ENCODE measurements at places on chromosomes 12 and 14. TPM values are rescaled to one million over a fixed set of nuclear protein-coding genes. Genes with fewer than 3 reads are reported as not detected.
A peak's percentile ranks its signal among the peaks of the same experiment; 100 is the strongest.

The SMOC1 gene
- 89.3 TPM for total RNA-seq

The SSTR1 gene
- not detected for total RNA-seq

The MSI1 gene
- total RNA-seq = 40.2 TPM

- H3K4me3 ChIP-seq = no peak overlapping the region
- DNase-seq = no peak
- no peaks in the 10 kb centered on the region for H3K36me3 ChIP-seq
Measured at GRCh38 chr12:64667793-64668192, 57.5 kb downstream of the RASSF3 start.

DNA sequence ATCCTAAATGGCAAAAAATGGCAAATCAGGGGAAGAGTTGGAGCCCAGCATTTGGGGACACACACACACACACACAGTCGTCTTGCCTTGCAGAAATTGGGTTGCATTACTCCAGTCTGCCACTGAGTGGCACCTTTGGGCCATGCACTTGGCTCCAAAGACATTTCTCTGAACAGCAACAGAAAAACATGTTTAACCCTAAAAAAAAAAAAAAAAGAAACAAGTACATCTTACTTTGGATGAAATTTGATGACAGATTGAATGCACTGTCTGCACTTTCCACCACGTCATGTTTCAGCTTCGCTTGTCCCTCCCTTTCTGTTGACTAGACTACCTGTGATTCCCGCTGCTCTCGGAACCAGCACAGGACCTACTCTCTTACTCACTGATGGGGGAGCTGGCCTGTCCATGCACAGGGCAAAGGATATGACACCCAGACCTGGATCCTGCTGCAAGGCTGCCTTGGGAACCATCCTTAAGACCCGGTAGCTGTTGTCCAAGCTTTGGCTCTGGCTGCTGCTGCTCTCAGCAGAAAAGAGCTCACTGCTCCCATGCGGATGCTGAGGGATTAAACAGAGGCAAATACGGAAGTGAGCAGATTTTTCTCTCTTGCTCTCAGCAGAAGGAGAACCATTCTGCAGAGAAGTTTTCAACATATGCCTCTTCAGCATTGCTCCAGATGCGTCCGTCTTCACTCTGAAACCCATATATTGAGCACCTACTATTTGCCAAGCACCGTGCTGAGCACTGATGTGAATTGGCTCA is 376.8 kb downstream of the DPF3 start:
- peak; percentile 78 for DNase-seq
- no peaks in the 10 kb centered on the region for H3K4me1 ChIP-seq
- H3K36me3 ChIP-seq = no peaks in the 10 kb centered on the region
- no peak overlapping the region for H3K4me3 ChIP-seq

- H3K36me3 ChIP-seq = no peaks in the 10 kb centered on the region
- H3K27ac ChIP-seq = no peak within 1 kb of the TSS
- no peaks in the 10 kb centered on the region for H3K4me1 ChIP-seq
Measured at GRCh38 chr12:8065991-8066594, at the start of gene C3AR1. C3AR1 (minus strand) TSS chr12:8066359; CDS start chr12:8060185, 6,174 bp downstream.
